ENCODE measurements at places on chromosomes 4 and X.

DNA sequence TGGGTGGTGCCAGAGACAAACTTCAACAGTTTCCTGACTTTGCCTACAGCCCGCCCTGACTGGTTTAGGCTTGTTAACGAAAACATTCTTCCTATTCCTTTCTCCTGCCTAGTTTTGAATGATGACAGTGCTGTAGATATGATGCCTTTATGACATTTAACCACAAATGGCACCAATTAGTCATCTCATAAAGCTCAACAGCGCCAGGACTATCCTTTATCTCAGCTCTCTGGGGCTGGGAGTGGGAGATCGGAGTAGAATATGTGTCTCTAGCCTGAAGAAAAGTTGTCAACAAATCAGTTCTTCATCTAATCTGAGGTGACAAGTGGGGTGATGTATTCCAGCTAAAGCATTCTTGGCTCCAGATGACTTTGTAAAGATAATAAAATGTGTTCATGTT is 64.6 kb upstream of the SH3RF1 start:
- peak; percentile 35 for DNase-seq

DNA sequence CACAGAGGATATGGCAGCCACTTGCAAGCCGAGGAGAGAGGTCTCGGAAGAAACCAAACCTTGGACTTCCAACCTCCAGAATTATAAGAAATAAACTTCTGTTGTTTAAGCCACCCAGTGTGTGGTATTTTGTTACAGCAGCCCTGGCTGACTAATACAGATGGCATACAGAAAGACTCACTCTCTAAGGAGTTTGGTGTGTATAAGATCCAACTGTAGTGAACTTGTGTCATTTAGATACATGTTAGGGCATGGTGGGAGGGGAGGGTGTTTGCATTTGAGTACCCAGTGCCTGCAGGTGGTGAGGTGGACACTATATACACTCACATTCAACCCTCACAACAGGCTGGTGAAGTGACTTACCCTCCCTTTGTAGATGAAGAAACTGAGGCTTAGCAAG is 233.2 kb upstream of the KLF3 start:
- DNase-seq: no peak

DNA sequence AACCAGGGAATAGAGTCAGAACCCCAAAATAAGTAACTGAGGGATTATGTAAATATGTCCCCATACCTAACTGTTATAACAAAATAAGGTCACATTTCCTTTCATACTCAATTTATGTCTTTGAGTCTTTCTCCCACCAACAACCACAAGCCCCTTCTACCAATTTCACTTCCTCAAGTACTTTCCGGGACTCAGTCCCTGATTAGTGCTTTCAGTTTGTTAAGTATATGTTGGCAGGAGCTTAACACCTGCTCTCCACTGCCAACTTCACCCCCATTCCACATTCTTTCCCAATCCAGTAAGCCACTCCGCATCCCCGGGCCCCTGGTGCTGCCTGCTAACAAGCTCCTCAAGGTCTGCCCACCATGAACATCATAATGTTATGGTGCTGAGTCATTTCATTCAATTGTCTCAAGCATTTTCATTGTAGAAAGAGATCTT is 71.3 kb upstream of the SPRY1 start:
- DNase-seq: no peak

GRCh38 chr4:107572281-107572680 is 147.8 kb downstream of the PAPSS1 start:
- DNase-seq: no peak

DNA sequence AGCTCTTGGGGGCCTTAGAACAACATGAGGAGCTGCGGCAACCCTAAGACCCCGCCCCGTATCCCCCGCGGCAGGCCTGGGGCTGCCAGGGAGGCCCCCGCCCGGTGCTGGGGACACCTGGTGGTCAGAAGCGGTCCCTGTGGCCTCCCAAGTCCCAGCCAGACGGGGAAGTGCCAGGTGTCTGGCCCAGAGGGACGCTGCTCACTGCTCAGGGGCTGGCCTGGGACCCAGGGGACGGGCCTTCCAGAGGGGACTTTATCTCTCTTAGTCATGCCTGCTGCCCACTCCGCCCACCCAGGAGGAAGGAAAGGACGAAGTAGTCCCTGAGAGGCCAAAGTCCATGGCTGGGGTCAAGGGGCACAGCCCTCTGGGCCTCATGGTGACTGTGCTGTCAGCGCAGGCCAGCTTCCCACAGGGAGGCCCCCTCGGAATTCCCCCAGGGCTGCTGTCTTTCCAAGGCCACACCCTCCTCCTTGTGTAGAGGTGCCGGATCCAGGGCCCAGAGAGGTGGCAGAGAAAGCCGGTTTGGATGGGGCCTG is 31.0 kb upstream of the HTRA3 start:
- DNase-seq: no peak
